ENCODE measurements at places on chromosomes 4 and X.
A peak's percentile ranks its signal among the peaks of the same experiment; 100 is the strongest.

DNA sequence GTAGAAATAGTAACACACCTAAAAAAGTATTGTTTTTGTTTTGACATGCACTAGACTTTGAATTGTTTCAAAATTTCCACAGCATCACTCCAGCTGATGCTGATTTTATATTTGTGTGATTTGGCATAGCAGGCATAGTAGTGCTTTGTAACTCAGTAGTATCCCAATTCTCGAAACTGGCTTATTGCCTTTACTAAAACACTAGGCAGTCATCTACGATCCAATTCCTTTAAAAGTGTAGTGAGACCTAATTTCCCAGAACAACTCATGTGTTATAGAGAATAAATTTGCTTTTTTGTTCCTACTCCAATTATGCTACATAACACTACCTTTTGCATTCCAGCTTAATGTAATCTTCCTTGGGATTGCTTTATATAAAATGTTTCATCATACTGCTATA, 797.7 kb downstream of the ADGRL3 start:
- no peak for DNase-seq

- no peak for DNase-seq
These were observed 10.2 kb upstream of the CXCL13 start for GRCh38 chr4:77595364-77595973.

GRCh38 chr4:102778720-102779119, 18.0 kb upstream of the MANBA start:
- DNase-seq, result no peak

DNA sequence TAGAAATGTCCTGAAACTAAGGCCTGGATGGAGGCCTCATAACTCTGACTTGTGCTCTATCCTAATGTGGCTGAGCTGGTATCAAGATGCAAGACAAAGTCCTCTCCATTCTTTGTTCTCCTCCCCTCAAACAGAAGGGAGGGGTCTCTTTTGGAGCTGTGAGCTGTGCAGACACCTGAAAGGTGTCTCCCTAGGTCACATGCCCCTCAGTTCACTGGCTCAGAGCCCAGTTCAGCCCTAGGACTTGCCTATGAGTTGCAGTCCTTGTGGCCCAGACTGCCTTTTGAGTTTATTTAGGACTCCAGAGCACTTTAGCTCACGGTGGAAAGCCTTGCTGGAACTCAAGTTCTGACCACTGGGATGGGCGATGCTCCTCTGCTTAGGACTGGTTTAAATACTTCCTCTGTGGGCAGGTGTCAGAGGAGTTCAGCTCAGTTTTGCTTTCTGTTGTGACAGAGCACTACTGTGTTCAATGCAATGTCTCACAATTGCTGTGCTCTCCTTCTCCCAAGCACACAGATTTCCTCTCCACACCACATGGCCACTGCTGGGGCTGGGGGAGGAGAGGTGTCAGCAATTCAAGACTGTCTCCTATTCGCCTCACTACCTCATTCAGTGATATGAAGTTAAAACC, 84.8 kb upstream of the ZNF827 start:
- no peak for DNase-seq

GRCh38 chrX:124098089-124098488, 136.6 kb downstream of the STAG2 start:
- DNase-seq, result peak; percentile 13

DNA sequence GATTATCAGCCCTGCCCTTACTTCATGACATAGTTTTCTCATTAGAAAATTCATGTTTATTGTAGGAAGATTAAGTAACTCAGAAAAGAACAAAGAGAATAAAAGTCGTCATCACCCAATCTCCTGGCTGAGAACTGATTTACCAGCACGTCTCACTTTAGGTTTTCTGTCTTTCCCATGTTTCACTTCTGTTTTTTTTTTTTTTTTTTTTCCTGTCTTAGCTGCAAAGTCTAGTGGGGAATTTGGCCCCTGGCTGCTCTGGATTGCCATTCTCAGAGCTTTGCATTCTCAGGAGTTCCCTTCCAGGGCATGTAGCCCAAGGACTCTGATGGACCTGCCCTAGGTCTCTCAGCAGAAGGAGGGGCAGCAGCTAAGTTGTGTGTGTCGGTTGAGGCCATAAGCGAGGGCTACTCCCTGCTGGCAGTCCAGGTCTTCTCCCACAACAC, 57.8 kb downstream of the TMEM131L start:
- peak; percentile 78 for DNase-seq

- DNase-seq, result peak; percentile 69
These were observed 10.7 kb upstream of the HCCS start for GRCh38 chrX:11100281-11101035.
